ENCODE measurements at places on chromosomes 2 and 18.

- DNase-seq: no peak
Observed at GRCh38 chr2:69345434-69345833, 41.6 kb downstream of the GFPT1 start.

DNA sequence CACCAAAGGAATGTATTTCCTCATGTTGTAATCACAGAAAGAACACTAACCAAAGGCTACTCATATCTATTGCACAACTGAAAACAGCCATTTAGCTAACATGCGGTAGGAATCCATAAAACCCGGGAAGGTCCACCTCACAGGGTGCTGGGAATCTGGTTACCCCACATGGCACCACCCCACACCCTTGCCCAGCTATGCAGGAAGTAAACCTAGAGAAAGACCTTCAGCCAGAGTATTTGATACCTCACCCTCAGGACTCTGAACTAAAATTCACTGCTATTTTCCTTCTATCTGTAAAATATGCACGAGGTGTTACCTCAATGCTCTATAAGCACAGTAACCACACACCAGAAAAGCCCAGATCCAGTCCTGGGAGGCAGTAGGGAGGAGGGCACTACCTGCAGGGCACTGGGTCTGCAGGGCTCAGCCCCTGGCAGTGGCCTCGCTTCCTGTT, 45.8 kb downstream of the PTPN2 start:
- DNase-seq: no peak

DNA sequence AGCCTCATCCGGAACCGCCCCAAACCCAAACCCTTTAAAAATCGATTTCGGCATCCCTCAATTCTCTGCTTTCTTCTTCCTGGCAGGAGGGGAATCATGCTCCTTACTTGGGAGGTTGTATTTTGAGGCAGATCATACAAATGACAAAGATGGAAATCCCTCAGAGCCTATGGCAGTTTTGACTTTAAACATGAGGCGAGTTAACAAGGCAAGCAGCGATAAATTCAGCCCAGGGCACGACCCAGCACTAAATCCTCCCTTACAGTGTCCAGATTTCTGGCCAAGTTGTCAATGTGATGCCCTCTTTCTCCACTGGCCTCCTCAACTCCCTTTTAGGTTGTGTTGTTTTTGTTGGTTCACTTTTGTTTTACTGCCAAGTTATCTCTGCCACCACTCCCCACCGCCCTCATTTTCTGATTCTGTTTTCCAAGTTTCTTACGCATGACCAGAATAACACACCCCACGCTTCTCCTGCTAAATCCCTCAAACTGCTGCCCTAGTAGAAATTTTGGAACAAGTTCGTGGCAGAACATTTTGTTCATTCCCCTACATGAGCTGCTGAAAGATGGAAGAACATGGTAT, 68.3 kb downstream of the CTAGE1 start:
- no peak for DNase-seq

DNA sequence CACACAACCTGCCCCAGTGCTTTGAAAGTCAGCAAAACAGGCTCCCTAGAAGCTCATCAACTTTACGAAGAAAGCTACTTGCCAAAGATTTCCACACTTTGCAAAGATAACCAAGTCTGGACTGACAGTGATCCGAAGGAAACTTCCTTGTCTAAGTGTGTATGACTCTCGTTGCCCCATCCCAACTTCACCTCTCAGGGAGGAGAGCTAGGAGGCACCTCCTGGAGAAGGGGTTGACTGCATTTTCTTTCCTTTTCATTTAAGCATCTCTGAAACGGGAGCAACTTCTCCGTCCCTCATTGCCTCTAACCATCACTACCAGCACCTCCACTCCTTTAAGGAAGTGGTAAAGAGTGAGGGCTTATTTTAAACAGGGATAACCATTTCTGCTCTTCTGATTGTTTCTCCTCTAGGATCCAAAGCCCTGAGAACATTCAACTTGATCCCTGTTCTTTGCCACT, 7.0 kb downstream of the ZEB2 start:
- DNase-seq: no peak

GRCh38 chr2:240121675-240122074, 14.4 kb downstream of the COPS9 start:
- DNase-seq: no peak

DNA sequence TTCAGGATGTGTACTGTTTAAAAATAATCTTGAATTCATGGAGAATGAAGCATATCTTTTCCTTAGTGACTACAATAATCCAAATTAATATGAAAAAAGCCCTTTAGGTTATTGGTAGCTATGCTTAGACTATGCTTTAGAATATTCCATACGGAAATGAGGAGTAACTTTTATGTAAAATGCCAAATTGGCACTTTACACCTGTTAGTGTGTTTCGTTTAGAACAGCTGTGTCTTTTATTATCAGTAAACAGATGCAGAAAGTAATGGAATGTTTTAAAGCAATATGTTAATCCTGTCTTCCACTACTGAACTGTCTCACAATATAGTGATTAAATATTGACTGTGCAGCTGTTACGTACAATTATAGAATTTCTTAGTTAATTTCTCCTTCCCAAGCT, 129.6 kb downstream of the PMS1 start:
- DNase-seq: no peak

Data from activated gamma-delta T cell treated with anti-CD3 and anti-CD28 coated beads, Interleukin-2, amount 50 U/mL, for 16 hours (primary cell).